Fibroblast of villous mesenchyme (primary cell): ENCODE measurements at places on chromosomes 1 and 21. TPM values are rescaled to one million over a fixed set of nuclear protein-coding genes. Genes with fewer than 3 reads are reported as not detected.

- DNase-seq: no peak
Observed at GRCh38 chr1:159800177-159800930, 1.8 kb upstream of the FCRL6 start.

DNA sequence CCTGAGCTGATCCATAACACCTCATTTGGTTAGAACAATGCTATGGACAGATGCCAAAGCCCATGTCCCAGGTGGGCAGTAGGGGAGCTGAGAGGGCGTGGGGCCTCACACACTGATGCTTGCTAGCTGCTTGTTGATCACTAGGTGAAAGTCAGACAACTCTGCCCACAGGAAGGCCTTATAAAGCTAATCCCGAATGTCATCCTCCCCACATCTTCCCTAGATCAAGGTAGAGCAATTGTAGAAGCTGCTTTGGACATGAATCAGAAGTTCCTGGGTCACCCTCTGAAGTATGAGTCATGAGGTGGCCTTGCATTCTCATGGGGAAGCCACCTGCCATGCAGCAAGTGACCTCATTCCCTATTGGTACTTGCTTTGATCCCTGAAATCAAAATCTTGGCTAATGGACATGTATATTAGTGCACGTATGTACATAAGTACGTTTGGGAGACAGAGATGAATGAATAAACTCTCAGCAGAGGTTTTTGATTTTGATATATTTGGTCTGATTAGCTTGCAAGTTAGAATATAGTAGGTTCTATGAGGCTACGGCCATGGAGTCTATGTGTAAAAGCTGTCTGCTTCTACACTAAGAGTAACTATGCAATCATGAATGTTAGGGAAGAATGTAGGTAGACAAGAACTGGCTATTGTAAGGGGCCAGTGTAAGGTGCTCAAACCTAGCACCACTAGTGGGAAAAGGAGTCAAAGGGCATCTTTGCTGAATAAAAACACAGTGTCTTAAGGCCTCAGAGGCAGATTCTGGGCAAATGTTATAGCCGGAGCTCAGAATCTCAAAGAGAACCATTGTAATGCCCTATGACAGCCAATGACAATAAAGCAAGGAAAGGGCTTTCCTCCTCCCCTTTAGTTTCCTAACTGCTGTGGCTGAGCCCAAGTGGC is 52.6 kb downstream of the ABCA4 start:
- DNase-seq: peak; percentile 32

DNA sequence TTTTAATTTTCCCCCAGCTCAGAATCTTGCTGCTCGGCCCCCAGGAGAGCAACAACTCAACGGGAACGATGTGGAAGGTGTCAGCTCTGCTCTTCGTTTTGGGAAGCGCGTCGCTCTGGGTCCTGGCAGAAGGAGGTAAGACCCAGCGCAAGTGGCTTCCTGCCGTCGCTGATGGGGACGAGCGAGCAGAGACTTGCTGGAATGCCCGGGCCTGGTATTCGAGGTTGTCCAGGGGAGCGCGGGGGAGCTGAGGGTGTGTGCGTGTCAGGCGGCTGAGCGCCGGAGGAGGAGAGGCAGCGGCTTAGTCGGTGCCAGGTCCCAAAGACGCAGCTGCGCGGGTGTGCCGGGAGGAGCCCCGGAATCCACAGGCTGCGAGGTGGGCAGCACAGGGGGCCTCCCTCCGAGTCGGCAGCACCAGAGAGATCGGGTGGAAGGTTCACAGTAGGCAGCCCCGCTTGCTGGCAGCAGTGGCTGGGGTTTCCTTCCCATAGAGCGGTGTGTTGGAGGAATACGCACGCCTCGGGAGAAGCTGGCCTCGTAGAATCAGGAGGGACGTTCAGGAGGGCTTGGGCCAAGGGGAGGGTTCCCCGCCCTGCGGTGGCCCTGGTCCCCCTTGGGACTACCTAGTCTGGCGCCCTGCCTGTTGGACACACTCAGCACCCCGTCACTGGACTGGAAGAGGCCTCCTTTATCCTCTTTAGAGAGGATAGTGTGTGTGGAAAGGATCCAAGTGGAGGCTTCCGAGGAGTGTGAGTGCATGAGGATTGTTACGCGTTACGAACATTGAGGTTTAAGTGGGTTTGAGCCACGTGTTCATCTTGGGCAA is 547 bp downstream of the PDPN start:
- DNase-seq: peak; percentile 78

- no peak for DNase-seq
Observed at GRCh38 chr1:229089586-229090208, 181.2 kb upstream of the RAB4A start.

GRCh38 chr1:221778125-221778524 is 36.2 kb upstream of the DUSP10 start:
- no peak for DNase-seq

DNA sequence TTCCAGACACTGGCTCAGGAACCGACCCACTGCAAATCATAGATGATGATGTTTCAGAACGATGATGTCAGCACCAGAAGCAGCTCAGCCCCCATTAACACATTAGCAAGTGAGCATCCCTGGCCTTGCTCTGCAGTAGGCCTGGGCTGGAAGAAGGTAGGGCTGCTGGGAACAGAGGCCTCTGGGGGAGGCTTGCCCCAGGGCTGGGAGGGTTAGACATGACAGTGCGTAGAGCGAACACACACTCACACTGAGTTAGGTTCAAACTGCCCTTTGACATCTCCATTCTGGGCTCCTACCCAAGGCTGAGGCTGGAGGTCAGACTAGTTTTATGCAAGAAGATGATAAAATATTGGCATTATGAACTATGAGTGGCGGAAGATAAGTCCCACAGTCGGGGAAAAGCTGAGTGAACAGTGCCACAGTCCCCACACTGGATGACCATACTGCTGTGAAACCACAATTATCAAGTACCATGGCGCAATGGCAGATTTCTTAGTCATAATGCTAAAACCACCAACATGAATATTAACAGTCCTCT is 91.1 kb downstream of the DMRTB1 start:
- peak; percentile 61 for DNase-seq

DNA sequence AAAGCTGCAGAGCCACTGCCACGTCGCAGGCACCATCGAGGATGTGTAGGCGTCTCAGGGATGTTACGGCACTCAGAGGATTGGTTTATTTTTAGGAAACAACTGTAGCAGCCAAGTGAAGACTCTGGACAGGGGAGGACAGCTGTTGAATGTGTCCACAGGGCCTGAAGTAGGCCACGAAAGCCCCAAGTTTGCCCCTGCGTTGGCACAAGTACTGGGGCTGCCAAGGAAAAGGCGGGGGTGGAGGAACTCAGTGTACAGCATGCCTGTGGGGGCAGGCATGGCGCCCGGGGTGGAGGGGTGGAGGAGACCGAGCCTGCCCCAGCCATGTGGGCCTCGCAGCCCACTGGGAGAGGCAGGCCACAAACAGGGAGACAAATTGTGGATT is 89.7 kb downstream of the ADARB1 start:
- DNase-seq: peak; percentile 11

- no peak for DNase-seq
Observed at GRCh38 chr1:56625819-56626440, 19.2 kb upstream of the PRKAA2 start.

GRCh38 chr1:99768104-99768503 is 1.7 kb upstream of the FRRS1 start:
- no peak for DNase-seq

GRCh38 chr1:69320757-69321211 is 246.9 kb upstream of the LRRC7 start:
- DNase-seq: no peak

DNA sequence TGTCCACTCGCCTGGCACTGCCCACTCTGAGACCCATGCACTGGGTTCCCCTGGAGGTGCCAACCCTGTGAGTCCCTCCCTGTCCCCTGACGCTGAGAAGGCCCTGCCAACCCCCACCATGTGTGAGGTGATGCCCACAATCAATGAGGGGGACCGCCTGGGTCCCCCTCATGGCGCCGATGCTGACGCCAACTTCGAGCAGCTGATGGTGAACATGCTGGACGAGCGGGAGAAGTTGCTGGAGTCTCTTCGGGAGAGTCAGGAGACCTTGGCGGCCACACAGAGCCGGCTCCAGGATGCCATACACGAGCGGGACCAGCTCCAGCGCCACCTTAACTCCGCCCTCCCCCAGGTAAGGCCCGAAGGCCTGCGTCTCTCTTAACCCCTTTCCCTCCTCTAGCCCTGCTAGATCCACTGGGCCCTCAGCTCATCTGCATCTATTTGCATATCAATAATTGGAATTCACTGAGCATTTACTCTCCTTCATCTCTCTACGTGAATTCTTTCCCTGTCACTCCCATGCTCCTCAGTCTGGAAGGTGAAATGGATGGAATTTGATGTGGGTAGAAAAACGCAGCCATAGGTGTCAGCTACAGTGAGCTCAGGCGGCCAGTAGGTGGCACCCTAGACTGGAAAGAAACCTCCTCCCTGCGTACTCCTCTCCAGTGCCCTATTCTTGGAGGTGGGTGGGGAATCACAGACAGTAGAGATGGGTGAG is 12.8 kb downstream of the PPFIA4 start:
- DNase-seq: peak; percentile 61

- no peak for DNase-seq
Observed at GRCh38 chr1:236343246-236343870, 50.7 kb upstream of the EDARADD start.

- no peak for DNase-seq
Observed at GRCh38 chr1:42312576-42313212, 22.3 kb downstream of the FOXJ3 start.

GRCh38 chr1:162561616-162562469 is at the start of gene UAP1:
Gene UAP1 (plus strand): TSS chr1:162561722. CDS start chr1:162566069, 4,347 bp downstream.
- DNase-seq: no peak

GRCh38 chr1:76892675-76893074 is 25.4 kb downstream of the ST6GALNAC5 start:
- no peak for DNase-seq

GRCh38 chr21:31992391-31992790 is 119.6 kb downstream of the HUNK start:
- DNase-seq: no peak

DNA sequence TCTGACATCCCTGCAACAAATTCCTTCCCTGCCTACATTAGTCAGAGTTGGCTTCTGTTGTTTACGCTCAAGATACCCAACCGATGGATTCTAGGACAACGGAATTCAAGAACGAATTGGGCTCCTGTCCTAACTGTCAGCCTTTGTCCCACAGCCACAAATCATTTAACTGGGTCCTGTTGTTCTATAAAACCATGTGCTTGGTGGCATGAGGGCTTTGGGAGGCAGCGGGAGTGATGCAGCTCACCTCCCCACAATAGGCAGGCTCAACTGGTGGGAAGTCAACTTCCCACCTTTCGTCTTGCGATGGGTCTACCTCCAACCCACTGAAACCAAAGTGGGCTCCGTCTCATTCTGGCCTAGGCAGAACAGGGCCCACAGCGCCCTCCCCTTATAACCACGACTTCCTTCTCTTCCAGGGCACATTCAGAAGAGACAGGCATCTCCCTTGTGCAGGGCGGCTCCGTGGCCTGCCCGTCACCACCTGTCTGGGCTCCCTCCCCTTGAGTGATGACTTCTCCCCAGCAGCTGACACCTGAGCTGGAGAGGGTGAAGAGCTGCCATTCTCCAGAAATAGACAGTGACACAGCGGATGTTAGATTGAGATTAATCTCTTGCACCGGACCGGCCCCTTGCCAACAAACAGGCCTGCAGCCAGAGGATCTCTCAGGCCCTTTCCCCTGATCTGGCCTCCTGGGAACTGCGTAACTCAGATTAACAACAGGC is 26.5 kb downstream of the LRRC38 start:
- no peak for DNase-seq

- DNase-seq: no peak
Observed at GRCh38 chr1:147091801-147092200, 80.5 kb downstream of the PRKAB2 start.

GRCh38 chr1:212820969-212821368 is 26.5 kb downstream of the SPATA45 start:
- DNase-seq: no peak

- DNase-seq: no peak
Observed at GRCh38 chr1:10564063-10564462, 89.3 kb downstream of the PEX14 start.

- peak; percentile 93 for DNase-seq
Observed at GRCh38 chr1:155193275-155193990, 14.3 kb downstream of the THBS3 start.

DNA sequence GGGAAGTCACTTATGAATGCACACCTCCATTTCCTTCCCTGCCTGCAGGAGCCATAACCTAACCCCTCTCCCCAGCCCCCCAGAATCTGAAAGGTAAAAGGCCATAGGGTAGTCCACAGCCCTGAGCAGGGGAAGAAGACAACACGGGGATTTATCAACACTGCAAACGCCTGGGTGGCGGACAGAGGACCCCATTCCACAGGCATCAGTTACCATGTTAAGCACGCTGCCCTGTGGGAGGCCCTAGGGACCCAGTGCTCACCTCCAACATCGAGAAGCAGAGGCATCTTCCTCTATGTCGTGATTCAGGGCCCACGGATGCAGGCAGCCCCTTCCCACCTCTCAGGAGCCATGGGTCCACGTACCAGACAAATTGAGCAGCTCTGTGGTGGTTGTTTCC is 523.8 kb downstream of the MATN1 start:
- no peak for DNase-seq

GRCh38 chr1:111442457-111442856 is 6.6 kb downstream of the WDR77 start:
- no peak for DNase-seq

DNA sequence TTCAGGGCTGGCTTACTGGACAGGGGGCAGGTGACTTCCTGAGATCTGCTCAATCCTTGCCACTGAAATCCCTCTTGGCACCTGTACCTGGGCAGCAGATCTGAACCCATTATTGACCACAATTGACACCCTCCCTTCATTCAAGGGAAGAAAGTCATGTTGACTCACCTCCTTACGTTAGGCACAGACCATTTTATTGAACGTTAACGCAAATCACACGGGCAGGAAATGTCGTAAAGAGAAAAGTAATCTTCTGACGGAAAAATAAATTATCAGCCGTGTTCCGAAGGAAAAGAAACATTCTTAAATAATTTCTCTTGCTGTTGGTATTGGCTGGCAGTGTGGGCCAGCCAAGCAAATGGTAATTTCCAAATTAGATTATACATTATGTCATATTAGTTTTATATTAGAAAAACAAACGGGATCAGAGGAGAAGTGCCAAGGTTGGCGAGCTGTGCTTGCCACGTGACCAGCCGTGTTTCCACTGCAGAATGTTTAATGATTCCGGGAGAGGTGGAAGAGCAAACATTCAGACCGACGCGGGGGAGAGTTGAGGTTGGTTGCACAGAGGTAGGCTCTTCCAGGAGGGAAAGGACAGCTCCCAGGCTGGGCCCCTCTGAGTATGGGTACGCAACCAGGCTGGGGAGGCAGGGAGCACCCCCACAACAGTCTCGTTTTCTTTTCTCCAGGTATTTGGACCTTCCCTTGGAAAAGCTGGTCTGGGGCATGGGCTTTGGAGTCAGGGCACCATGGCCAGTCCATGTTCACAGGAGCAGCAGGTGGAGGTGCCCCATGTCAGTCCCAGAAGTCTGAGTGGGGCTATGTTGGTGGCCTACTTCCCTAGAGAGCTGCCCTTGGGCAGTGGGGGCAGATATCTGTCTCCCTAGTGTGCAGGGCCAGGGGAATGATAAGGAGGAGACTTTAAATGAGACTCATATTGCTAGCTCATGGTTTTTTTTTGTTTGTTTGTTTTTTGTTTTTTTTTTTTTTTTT is 121.1 kb downstream of the FOXD2 start:
- no peak for DNase-seq

The CHRNB2 gene
- under 0.01 TPM in 1 of 2 replicates, not detected in the other for total RNA-seq

The FMO2 gene
- 0.97 and 1.7 TPM in 2 replicates for total RNA-seq

The NPL gene
- 0.97 and 3.5 TPM in 2 replicates for total RNA-seq

The CCDC17 gene
- total RNA-seq: 1.3 and 1.6 TPM in 2 replicates

The OR2AK2 gene
- under 0.01 TPM in 1 of 2 replicates, not detected in the other for total RNA-seq

The ELAPOR1 gene
- 0.43 and 0.64 TPM in 2 replicates for total RNA-seq

The CSDE1 gene
- total RNA-seq: 419 and 541 TPM in 2 replicates

The LCE1D gene
- total RNA-seq: not detected in 2 replicates
